Stimulated activated naive CD8-positive, alpha-beta T cell treated with anti-CD3 and anti-CD28 coated beads, Interleukin-15, Interleukin-2, amounts not matched to agents 100 U/mL and 50 U/mL, for 24 hours (primary cell): ENCODE measurements at places on chromosomes 5 and 9.
A peak's percentile ranks its signal among the peaks of the same experiment; 100 is the strongest.

- no peak for DNase-seq
These were observed 157.0 kb upstream of the SMIM23 start for GRCh38 chr5:171628633-171628974.

- DNase-seq, result no peak
These were observed 129.5 kb downstream of the SMARCA2 start for GRCh38 chr9:2144619-2145018.

DNA sequence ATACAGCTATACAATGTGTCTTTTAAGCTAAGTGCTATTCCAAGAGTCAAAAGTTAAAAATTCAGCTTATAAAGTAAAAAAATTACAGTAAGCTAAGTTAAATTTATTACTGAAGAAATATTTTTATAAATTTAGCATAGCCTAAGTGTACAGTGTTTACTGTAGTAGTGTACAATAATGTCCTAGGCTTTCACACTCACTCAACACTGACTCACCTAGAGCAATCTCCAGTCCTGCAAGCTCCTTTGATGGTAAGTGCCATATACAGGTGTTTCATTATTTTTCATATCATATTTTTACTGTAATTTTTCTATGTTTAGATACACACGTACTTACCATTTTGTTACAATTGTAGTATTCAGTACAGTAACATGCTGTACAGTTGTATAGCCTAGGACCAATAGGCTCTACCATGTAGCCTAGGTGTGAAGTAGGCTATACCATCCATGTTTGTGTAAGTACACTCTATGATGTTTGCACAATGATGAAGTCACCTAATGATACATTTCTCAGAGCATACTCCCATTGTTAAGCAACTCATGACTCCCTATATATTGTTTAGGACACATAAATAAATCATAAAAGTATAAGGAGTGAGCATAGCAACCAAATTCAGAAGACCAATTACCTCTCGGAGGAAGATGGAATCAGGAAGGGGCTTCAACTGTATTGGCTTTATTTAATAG lies 165.1 kb upstream of the SLC30A5 start:
- DNase-seq, result no peak

GRCh38 chr5:145858959-145859358 lies 13.9 kb downstream of the GRXCR2 start:
- no peak for DNase-seq

- DNase-seq, result no peak
These were observed 14.9 kb downstream of the APBA1 start for GRCh38 chr9:69657269-69657668.

DNA sequence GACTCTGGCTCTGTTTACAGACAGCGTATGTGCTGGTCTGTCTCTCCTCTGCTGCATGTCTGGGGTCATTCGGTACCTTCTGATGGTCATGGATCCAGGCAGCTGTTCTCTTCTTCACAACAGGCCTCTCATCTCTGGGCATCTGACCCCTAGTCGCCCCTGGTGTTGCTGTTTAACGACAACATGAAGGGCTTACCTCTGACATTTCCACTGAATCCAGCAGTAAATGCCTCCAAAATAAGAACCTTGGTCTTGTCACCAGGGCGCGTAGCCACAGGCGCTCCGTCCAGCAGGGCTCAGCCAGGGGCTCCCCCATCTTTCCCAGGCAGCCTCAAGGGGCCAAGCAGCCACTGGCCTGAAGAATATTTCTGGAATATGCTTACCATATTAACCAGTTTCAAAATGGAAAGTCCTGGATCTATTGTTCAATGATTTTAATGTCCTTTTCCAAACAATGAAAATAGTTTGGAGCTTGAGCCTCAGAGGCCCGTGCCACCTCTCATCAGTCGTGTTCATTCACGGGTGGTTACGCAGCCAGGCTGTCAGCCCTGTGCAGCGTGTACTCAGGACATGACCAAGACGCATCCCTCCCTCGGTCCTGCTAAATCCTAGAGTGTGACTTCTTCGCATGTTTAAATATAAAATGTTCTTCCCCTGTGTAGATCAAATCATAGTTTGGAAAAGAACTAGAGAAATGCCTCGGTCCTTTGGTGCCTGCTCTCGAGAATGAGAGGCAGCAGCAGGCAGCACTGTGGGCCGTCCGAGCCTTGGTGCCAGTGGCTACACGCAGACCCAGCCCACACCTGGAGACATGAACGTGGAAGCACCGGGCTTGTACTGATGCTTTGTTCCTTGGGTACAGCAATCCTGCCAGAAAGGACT lies 30.1 kb upstream of the LRRC14B start:
- no peak for DNase-seq

GRCh38 chr9:125894566-125894965 lies 147.4 kb downstream of the PBX3 start:
- DNase-seq, result no peak

DNA sequence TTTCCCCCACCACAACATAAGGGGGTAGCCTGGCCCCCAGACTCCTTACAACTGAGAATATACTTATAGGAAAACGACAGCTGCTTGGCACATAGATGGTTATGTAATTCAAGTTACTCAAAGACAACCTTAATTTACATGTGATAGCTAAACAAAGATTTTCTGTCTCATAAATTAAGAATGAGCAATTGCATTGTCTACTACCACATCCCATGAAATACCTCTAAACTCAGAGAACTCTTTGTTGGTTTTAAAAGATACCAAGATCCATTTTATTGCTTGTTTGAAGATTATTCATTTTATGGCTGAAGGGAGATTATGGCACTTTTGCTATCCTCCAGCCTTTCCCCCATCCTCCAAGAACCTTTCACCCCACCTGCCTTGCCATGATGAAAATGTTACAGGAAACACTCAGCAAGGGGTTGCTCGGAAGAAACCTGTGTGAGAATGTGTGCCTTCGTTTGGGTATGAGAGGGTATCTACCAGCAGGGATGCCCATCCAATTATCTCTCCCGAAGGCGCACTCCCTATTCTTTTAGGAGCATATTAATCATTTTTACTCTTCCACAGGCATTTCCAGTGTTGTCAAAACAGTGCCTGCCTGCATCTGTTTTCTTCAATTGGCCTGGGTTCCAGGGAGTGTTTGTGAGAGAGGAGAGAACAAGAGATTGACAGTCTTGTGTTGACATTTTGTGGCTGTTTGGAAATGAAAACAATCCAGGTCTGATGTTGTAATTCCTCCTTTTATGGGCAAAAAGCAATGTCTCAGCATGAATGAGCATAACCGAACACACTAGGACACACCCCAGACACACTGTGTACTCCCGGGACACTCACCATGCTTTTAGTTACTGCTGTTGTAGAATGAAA lies 208.0 kb upstream of the ANKRD55 start:
- no peak for DNase-seq

GRCh38 chr5:121841892-121842291 lies 9.8 kb upstream of the FTMT start:
- no peak for DNase-seq

- no peak for DNase-seq
These were observed 53.5 kb downstream of the NIPSNAP3B start for GRCh38 chr9:104817437-104817836.

DNA sequence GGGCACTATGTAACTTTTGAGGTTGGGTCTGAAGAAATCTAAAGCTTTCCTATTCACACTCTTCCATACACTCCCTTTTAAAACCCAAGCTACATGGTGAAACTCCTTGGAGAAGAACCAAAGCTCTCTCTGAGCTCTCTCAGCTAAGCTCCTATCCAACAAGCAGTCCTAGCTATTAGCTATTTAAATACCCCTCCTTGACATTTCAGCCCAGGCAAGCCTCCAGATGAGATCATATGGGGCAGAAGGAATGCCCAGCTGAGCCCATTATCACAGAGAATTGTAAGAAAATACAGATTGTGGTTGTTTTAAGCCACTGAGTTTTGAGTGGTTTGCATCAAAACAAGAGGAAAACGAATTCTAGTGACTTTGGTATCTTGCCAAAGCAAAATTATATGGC lies 15.2 kb downstream of the HSPB3 start:
- no peak for DNase-seq

GRCh38 chr5:150515446-150515845 lies 7.5 kb downstream of the NDST1 start:
- DNase-seq, result no peak

GRCh38 chr9:135480940-135481310 lies 1.3 kb downstream of the PPP1R26 start:
- no peak for DNase-seq

DNA sequence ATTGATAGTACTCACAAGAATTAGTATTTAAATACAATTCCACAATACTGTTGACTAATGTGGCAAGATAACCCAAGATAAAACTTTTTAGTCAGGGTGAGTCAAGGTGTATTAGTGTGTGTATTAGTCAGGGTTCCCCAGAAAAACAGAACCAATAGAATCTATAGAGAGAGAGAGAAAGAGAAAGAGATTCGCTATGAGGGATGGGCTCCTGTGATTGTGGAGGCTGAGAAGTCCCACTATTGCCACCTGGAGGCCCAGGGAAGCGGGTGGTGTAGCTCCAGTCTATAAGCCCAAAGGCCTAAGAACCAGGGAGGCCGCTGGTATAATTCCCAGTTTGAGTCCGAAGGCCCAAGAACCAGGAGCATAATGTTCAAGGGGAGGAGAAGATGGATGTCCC lies 10.0 kb upstream of the SHISAL2B start:
- DNase-seq, result no peak

GRCh38 chr5:672329-673160 lies 20.6 kb downstream of the TPPP start:
- peak; percentile 59 for DNase-seq

DNA sequence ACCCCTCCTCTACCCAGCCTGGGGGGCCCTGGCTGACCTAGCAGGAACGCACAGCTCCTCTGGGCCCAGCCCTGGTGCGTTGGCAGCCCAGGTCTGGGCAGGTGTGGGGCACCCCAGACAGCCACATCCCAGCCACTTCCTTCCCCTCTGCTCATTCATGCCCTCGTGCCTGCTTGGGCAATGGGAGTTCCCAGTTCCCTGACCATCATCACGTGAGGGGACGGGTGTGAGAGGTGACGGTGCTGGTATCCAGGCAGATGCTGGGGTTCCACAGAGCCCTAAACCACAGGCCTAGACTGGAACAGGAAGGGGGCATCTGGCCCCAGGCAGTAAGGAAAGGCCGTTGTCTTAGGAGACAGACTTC lies 8.4 kb downstream of the RALGDS start:
- peak; percentile 52 for DNase-seq
